ENCODE measurements at places on chromosomes 7 and 10.

DNA sequence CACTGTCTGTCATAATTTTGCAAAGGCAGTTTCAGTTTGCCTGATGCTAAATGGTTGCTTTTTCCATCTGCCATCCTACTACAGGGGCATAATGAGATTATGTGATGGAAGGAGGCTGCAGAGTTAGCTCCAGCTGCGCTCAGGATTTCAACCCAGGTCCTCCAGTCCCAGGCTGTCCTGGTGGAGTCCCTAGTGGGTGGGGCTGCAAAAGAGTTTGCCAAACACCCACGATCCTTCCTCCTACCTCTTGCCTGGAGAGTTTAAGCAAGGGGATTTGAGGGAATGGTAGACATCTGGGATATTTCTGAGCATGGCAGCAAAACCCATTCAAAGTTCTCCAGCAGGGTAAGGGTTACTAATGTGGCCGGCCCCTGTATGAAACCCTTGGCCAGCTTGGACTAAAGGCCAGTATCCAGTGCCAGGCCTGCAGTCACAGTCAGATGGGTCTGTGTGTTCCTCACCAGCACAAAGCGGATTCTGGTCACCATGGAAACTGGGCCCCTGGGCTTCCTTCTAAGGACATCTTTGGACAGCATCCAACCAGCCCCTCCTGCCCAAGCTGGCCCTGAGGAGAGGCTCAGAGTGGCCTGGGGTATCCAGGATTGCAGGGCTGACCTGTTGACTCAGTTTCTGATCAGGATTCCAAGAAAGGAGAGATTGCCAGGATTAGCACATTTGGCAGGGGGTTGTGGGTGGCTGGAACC lies 42.7 kb upstream of the CHST3 start:
- DNase-seq = no peak

DNA sequence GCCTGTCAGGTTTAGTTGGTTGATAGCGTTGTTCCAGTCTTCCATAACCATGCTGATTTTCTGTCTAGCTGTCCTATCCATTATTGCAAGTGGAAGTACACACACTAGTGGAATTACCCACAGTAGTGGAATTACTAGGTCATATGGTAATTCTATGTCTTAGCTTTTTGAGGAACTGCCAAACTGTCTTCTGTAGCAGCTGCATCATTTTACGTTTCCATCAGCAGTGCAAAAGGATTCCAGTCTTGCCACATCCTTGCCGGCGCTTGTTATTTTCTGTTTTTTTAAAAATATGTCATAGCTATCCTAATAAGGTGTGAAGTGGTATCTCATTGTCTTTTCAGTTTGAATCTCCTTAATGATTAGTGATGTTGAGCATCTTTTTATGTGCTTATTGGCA lies 17.2 kb upstream of the RHBDD2 start:
- no peak for DNase-seq

GRCh38 chr10:18436902-18437301 lies 214.5 kb downstream of the NSUN6 start:
- no peak for DNase-seq

GRCh38 chr10:24277771-24278170 lies 68.8 kb downstream of the KIAA1217 start:
- DNase-seq = no peak

DNA sequence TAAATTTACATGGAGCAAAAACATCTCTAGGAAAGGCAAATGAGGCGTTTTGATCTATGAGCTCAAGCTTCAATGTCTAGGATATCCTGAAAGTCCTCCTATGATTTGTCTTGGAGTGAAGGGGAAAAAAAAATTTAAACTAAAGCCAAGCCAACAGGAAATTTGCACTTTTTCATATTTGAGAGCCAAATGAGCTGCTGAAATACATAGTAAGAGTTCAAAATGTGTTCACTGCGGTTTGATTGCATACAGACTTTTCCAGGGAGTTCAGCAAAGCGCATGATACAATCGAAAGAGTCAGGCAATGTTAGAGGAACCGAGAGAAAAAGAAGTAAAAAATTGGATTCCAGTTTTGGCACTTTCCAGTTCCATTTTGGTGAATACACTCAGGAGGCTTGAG lies 633.4 kb upstream of the MGMT start:
- DNase-seq = no peak

GRCh38 chr10:79264942-79265341 lies 82.3 kb upstream of the PPIF start:
- no peak for DNase-seq

GRCh38 chr10:48572414-48572813 lies 32.5 kb downstream of the ARHGAP22 start:
- no peak for DNase-seq

DNA sequence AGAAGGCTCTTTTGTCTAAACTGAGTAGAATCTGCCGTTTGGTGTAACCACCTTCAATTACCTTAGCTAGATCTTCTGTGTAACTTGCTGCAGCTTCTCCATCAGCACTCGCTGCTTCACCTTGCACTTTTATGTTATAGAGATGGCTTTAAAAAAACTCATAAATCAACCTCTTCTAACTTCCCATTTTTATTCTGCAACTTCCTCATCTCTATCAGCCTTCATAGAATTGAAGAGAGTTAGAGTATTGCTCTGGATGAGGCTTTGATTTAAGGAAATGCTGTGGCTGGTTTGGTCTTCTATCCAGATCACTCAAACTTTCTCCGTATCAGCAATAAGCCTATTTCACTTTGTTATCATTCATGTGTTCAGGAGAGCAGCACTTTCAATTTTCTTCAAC lies 1131.9 kb upstream of the CELF2 start:
- DNase-seq = no peak

- DNase-seq = no peak
Observed at GRCh38 chr7:50327443-50327842, 22.9 kb downstream of the IKZF1 start.

DNA sequence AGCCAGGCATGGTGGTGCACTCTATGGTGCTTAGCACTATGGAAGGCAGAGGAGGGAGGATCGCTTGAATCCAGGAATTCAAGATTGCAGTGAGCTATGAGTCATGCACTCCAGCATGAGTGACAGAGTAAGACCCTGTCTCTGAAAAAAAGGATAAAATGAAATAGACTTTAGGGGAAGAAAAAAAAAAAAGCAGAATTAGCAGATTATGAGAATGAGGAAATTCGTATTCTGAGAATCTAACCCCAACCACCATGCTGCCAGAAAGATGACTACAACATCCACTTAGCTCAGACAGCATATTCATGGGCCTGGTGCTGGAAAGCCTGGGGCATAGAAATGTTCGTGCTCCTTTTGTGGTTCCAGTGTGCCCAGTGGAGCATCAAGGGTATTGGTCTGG lies 63.3 kb downstream of the TMEM26 start:
- no peak for DNase-seq

DNA sequence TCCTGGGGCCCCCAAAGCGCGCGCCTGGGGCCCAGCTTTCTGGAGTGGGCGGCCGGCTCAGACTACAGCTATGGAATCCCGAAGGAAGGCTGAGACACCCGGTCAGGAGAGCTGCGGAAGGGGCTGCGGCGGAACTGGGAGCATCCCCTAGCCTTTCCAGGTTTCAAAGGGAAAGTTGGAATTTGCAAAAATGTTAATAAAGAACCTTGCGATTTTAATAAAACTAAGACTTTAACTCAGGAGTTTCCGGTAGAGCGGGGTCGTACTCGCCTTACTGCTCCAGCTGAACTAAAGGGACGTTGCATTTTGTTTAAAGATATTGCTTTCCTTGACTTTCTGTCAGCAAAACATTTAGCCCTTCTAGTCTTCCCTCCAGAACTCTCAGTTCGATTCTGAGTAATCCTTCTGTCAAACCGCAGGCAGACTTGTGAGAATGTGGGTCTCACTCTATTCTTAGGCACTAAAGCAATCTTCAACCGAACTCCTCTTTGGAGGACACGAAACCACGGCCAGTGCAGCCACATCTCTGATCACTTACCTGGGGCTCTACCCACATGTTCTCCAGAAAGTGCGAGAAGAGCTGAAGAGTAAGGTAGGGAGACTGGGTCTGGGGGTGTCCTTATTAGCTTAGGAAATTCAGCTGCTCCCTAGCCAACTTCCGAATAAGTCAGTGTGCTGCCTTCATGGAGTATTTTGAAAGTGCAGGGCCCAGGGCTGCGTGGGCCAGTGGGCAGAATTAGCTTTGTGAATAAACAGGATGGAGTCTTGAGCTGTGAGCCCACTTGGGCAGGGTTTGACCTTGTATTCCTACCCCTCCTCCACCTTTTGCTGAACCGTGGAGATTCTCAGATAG lies 1.9 kb downstream of the CYP26A1 start:
- DNase-seq = no peak

All from CD4-positive, alpha-beta T cell treated with Interleukin-1 beta for 1 hour (primary cell).